ENCODE measurements at places on chromosomes 2 and 18.

GRCh38 chr2:70362661-70363060 is 60.8 kb upstream of the FAM136A start:
- DNase-seq = no peak

GRCh38 chr2:226898897-226899296 is 63.0 kb downstream of the RHBDD1 start:
- DNase-seq = no peak

DNA sequence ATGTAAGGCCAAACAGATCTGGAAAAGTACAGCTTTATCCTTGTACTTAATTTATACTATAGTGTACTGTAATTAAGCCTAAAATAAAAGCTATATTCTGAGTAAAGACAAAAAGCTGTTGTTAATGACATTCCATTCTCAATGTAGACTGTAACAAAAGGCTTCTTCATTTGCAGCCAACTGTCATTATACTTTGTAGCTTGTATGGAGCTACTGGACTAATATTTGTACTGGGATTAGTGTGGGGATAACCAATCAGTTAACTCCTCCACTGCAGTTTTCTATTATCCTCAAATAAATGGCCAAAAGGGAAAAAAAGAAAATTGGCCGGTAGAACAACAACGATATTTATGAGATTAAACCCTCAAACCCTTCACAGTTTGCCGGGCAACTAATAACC is 66.5 kb downstream of the STK39 start:
- no peak for DNase-seq

GRCh38 chr2:10530607-10531239 is 82.6 kb upstream of the ODC1 start:
- DNase-seq = no peak

GRCh38 chr2:1886405-1886992 is 142.2 kb upstream of the PXDN start:
- peak; percentile 41 for DNase-seq
